Caco-2 (cell line): ENCODE measurements at places on chromosomes 5 and 9. TPM values are rescaled to one million over a fixed set of nuclear protein-coding genes. Genes with fewer than 3 reads are reported as not detected.
A peak's percentile ranks its signal among the peaks of the same experiment; 100 is the strongest.

IL9 gene
- 0.79 TPM in 1 of 2 replicates, not detected in the other for total RNA-seq

RORB gene
- total RNA-seq: not detected in 2 replicates

ZCCHC10 gene
- 32.9 and 34.8 TPM in 2 replicates for total RNA-seq

TEX10 gene
- 31.1 and 35.0 TPM in 2 replicates for total RNA-seq

N4BP3 gene
- total RNA-seq: 2.9 and 3.2 TPM in 2 replicates

GCNT4 gene
- 2.5 and 3.0 TPM in 2 replicates for total RNA-seq

- no peak for DNase-seq
- peak overlapping the region; percentile 97 for H3K27ac ChIP-seq
- H3K4me3 ChIP-seq: peak overlapping the region; percentile 94
- peaks cover 19% of the 10 kb centered on the region for H3K4me1 ChIP-seq
Measured at GRCh38 chr9:36401164-36401740, 1.2 kb upstream of the RNF38 start.

DNA sequence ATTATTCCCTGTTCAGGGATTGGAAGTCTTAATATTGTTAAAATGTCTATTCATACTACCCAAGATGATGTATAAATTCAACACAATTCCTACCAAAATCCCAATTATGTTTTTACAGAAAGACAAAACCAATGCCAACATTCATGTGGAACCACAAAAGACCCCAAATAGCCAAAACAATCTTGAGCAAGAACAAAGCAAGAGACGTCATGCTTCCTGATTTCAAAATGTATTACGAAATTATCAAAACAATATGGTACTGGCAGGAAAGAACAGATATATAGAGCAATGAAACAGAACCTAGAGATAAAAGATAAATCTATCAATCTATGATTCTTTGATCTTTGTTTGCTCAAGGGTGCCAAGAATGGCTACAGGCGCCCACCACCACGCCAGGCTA, 237.9 kb downstream of the TAF11L14 start:
- DNase-seq: no peak
- H3K36me3 ChIP-seq: no peaks in the 10 kb centered on the region
- H3K4me3 ChIP-seq: no peak overlapping the region
- H3K4me1 ChIP-seq: no peaks in the 10 kb centered on the region

- H3K27ac ChIP-seq: no peak overlapping the region
- peaks cover 11% of the 10 kb centered on the region for H3K4me1 ChIP-seq
- no peak for DNase-seq
- H3K36me3 ChIP-seq: no peaks in the 10 kb centered on the region
- H3K4me3 ChIP-seq: no peak overlapping the region
- no peaks in the 10 kb centered on the region for H3K27me3 ChIP-seq
Measured at GRCh38 chr9:113631137-113631765, 167.7 kb downstream of the RGS3 start.

DNA sequence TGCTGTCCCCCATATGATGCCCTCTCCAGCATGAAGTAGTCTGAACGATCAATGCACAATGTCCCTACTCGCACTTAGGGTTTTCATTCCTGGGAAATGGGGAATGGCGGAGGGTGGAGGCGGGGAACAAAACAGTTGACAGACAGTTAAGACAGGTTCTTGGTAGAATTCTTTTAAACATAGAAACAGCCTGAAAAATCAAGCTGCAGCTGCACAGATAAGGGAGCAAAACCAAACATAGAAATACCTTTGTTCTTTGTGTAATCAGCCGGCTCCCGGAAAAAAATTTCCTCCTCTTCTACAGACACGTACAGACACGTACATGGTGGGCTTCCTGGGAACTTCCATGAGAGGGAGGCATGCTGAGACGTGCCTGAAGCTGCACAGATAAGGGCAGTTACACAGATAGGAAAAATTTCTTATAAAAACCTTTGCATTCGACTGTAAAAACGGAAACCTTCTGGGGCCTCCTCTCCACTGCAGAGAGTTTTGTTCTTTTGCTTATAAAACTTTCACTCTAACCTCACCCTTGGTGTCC, 662.4 kb upstream of the PTPRD start:
- no peak overlapping the region for H3K4me3 ChIP-seq
- H3K27me3 ChIP-seq: no peaks in the 10 kb centered on the region
- no peaks in the 10 kb centered on the region for H3K36me3 ChIP-seq
- no peak overlapping the region for H3K27ac ChIP-seq
- peak; percentile 7 for DNase-seq

GRCh38 chr9:129139233-129139992, 28.2 kb downstream of the PTPA start:
- peak overlapping the region; percentile 95 for H3K27ac ChIP-seq
- peaks cover 5% of the 10 kb centered on the region for H3K36me3 ChIP-seq
- no peaks in the 10 kb centered on the region for H3K27me3 ChIP-seq
- H3K4me1 ChIP-seq: peaks cover 46% of the 10 kb centered on the region
- H3K4me3 ChIP-seq: no peak overlapping the region

GRCh38 chr9:134178394-134178767, 14.0 kb upstream of the RNU6ATAC start:
- H3K4me3 ChIP-seq: no peak overlapping the region
- DNase-seq: no peak
- H3K4me1 ChIP-seq: no peaks in the 10 kb centered on the region
- H3K27ac ChIP-seq: no peak overlapping the region
- H3K36me3 ChIP-seq: no peaks in the 10 kb centered on the region

DNA sequence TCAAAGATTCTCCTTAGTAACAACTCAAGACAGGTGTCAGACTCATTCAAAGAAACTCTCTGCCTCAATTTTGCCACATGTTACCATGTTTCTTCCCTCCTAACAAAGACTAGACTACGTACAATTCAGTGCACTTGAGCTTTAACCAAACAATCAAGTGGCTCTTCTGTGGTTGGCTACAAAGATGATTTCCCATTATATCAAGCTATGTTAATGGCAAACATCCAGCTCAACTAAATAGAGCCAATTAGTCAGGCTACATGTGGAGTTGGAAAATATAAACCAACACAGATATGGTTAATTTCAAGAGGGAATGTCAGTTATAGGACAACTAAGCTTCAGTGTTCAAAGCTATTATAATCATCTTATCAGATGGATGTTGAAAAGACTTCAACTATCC, 29.2 kb upstream of the ADRA1B start:
- no peak overlapping the region for H3K27ac ChIP-seq
- no peaks in the 10 kb centered on the region for H3K36me3 ChIP-seq
- H3K4me1 ChIP-seq: no peaks in the 10 kb centered on the region

DNA sequence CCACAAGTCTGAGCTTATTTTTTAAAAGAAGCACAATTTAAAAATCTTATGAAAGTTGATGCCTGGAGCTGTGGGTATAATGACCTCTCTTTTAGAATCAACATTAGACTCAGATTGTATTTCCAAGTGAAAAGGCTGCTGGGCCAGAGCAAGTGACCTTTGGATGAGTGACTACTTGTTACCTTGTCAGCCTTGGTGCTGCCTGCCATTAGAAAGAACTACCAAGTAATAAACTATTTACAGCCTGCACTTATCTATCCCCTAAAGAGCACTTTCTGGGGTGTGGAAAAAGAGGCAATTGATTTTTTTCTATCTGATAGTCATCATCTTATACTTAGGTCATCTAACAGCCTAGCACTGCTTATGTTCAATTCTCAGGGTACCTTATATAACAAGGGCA, 134.9 kb upstream of the FBXL17 start:
- H3K36me3 ChIP-seq: no peaks in the 10 kb centered on the region
- H3K27ac ChIP-seq: no peak overlapping the region
- no peaks in the 10 kb centered on the region for H3K27me3 ChIP-seq
- no peak overlapping the region for H3K4me3 ChIP-seq

- H3K36me3 ChIP-seq: no peaks in the 10 kb centered on the region
- H3K4me3 ChIP-seq: no peak overlapping the region
- H3K27me3 ChIP-seq: no peaks in the 10 kb centered on the region
Measured at GRCh38 chr5:131628990-131629389, 6.0 kb downstream of the RAPGEF6 start.

DNA sequence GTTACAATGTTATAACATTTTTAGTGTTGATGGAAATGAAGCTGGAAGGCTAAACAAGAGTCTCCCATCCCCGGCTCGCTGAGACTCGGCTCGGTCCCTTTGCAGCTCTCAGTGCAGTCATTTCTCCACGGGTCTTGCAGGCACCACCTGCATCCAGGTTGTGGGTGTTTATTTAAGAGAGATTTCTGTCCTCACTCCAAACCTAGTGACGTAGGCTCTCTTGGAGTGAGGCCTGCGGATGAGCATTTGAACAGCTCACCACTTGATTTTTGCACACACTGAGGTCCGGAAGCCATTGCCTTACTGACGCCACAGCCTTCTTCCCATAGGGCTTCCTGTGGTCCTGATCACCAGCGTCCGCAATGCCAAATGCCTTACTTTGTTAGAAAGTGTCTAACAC, 197.7 kb upstream of the OTULINL start:
- H3K4me1 ChIP-seq: no peaks in the 10 kb centered on the region
- no peak for DNase-seq
- H3K27me3 ChIP-seq: no peaks in the 10 kb centered on the region
- no peaks in the 10 kb centered on the region; the same call in 1 of the 2 replicates for H3K36me3 ChIP-seq
- H3K4me3 ChIP-seq: no peak overlapping the region
- H3K27ac ChIP-seq: peak overlapping the region; percentile 20

DNA sequence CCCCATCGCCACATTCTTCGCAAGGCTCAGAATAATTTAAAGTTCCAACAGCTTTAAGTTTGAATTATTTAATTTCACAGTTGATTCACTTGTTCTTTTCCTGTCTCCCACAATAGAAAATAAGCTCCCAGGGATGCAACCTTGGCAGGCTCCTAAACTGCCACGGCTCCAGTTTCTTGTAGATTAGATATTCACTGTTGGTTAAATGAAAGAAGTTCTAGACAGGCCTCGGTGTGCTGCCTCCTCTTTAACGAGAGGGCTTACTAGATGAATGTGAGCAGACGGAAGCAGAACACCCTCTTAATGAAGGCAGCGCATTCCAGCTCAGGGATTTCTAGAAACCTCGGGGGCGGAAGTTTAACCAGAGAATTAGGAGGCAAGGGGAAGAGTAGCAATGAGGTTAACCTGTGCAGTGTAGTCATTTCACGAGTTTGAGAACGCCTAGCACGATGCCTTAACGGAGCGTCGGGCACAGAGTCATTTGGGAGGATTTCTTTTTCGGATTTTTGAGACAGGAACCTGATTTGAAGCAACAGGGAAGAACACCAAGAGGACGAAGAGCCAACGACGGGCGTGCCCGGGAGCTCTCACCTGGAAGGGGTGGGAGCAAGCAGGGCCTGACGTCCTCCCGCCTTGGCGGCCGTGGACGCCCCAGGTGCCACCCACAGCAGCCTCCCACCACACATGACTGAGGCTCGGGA, 637 bp upstream of the SMC5 start:
- H3K36me3 ChIP-seq: no peaks in the 10 kb centered on the region
- H3K4me1 ChIP-seq: no peaks in the 10 kb centered on the region
- no peaks in the 10 kb centered on the region for H3K27me3 ChIP-seq
- H3K27ac ChIP-seq: peak overlapping the region; percentile 94

- H3K4me1 ChIP-seq: no peaks in the 10 kb centered on the region; the same call in 1 of the 2 replicates
- DNase-seq: no peak
- no peak overlapping the region for H3K27ac ChIP-seq
Measured at GRCh38 chr9:129070696-129071525, 10.0 kb upstream of the DOLPP1 start.

DNA sequence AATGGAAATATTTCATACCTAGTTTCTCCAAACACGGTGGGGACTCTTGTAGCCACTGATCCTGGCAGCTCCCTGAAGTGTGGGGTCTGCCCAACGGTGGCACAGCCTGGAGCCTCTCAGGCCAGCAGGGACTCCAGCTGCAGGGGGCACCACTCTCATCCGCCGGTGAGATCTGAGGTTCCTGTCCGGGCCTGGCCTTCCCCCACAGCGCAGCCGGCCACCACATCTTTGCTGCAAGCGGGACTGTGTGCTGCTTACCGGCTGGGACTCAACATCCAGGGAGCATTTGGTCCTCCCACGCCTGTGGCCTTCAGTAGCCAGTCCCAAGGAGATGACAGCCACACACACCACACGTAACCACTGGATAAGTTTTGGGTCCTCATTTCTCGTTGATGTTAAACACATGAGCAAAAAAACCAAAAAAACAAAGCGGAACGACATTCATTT, 7.7 kb upstream of the NKX2-5 start:
- DNase-seq: no peak
- no peaks in the 10 kb centered on the region for H3K36me3 ChIP-seq
- H3K27me3 ChIP-seq: no peaks in the 10 kb centered on the region; the same call in 1 of the 2 replicates
- no peak overlapping the region for H3K27ac ChIP-seq
- H3K4me1 ChIP-seq: 0 out of 2 replicates have a peak, but pooled peaks cover 3% of the 10 kb centered on the region

DNA sequence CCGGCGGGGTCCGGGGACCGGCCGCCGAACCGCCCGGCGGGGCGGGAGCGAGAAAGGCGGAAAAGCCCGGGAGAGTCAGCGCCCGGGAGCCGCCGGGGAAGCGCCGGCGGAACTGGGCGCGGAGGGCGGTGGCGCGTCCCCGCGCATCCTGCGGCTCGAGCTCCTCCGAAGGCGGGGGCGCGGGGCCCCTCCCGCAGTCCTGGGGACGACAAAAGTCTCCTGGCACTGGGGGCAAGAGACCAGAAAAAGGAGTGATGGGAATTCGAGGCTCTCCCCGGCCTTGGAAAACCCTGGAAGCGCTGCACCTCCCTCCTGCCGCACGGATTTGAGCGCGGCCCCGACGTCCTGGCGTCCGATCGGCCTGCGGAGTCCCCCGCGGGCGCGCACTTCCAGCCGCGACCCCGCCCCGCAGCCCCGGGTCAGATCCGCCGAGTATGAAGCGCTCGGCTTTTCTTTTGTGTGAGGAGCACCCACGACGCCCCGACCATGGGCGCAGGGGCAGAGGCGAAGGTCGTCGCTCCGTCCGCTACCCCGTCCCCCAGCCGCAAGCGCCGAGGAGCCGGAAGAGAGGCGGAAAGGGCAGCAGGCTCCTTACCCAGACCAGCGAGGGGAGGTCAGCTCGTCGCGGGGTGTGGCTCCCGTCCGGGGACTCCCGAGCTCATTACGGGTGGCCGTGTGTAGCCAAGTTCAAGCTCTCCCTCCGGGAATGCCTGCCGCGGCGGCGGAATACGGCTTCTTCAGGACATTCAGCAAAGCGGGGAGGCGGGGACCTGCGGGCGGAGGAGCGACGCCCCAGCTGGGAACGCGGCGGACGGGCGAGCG, at the start of gene EPB41L4A:
EPB41L4A (minus strand) TSS at position 114 of the 822 bp plus-strand sequence. CDS start 238 bp downstream, outside the sequence.
- peak within 1 kb of the TSS; percentile 58 for H3K4me3 ChIP-seq
- peaks cover 10% of the 10 kb centered on the region for H3K4me1 ChIP-seq
- H3K27ac ChIP-seq: no peak within 1 kb of the TSS
- H3K27me3 ChIP-seq: peaks cover 8% of the 10 kb centered on the region

DNA sequence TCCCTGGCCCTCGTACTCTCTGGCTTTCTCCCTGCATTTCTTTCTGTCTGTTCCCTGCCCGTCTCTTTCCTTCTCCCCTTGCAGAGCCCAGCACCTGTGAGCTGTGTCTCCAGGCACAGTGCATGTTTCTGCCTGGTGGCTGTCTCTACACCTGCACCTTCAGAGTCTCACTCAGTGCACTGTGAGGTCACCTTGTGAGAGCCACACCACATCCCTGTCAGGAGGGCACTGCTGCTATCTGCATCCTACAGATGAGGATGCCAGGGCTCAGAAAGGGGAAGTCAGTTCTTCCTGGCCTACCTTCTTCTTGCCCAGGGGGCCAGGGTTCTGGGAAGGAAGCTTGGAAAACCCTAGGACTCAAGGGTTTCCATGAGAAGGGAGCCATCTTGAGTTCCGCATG, 69.7 kb upstream of the NEURL1B start:
- peaks cover 7% of the 10 kb centered on the region for H3K4me1 ChIP-seq
- no peaks in the 10 kb centered on the region for H3K36me3 ChIP-seq

- H3K4me3 ChIP-seq: no peak overlapping the region
- H3K4me1 ChIP-seq: peaks cover 50% of the 10 kb centered on the region
- no peaks in the 10 kb centered on the region for H3K27me3 ChIP-seq
- peak; percentile 68 for DNase-seq
- H3K36me3 ChIP-seq: no peaks in the 10 kb centered on the region
- H3K27ac ChIP-seq: peak overlapping the region; percentile 34
Measured at GRCh38 chr5:173302546-173303155, 25.6 kb downstream of the STC2 start.
